Epithelial cell of esophagus (primary cell): ENCODE measurements at places on chromosomes 16 and 17.

- DNase-seq = peak; percentile 13
These were observed 63.5 kb upstream of the GPR139 start for GRCh38 chr16:20137194-20137593.

DNA sequence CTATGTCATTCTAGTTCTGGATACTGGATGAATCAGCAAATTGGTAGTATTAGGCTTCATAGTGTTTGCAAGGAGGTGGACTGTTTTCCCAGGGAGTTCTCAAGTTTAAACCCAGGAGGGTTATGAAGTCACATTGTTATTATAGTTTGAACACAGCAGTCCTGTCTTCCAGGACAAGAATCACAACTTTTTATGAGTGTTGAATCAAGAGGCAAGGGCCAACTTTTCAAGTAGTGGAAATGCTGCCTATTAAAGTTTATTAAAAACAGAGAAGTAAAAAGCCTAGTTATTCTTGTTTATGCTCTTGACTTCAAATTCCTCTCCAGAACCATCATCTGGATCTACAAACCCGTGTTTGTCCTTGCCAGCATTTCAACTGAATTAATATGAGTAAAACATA lies 86.3 kb upstream of the GOT2 start:
- no peak for DNase-seq

- DNase-seq = no peak
These were observed 43.3 kb upstream of the NF1 start for GRCh38 chr17:31051506-31051905.

DNA sequence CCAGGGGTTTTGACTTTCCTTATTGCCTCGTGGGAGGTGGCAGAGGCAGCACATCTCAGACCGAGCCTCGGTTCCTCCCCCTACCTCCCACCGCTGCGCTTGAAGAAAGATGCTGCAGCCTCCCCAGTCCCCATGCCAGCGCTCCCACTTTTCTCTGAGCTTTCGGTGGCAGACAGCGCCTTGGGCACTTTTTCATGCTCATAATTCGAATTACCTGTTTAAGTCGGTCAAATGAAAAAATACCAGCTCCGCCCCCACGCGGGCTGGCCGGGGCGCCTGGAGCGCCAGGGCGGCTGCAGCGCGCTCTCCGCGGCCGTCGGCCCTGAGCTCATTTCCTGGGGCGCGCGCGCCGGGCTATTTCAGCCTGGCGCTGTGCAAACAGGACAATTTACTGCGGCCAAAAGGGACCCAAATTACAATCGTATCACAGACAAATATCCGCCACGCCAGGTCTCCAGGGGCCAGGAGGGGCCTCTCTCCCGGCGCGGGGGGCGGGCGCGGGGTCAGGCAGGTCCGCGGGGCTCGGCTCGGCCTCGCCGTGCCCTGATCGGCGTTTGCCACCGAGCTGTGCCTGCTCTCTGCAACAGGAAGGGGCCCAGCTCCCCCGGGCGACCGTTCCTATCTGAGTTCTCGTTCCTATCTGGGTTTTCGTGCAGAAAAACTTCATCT lies 45.0 kb downstream of the SOST start:
- DNase-seq = peak; percentile 45

- DNase-seq = no peak
These were observed 42.4 kb upstream of the ZNF629 start for GRCh38 chr16:30829130-30830071.
